ENCODE measurements at places on chromosomes 16 and 17.

GRCh38 chr16:2429034-2429770 lies at the start of gene CCNF:
Gene CCNF, plus strand, starts transcription at chr16:2429447. Its CDS starts 35 bp downstream, at chr16:2429482.
- H3K4me1 ChIP-seq = no peaks in the 10 kb centered on the region
- H3K36me3 ChIP-seq = peaks cover 6% of the 10 kb centered on the region
- peak; percentile 92 for DNase-seq
- no peaks in the 10 kb centered on the region for H3K27me3 ChIP-seq
- H3K27ac ChIP-seq = no peak within 1 kb of the TSS

- H3K27ac ChIP-seq = no peak overlapping the region
- no peak overlapping the region for H3K4me3 ChIP-seq
- H3K36me3 ChIP-seq = no peaks in the 10 kb centered on the region
- no peaks in the 10 kb centered on the region for H3K27me3 ChIP-seq
Measured at GRCh38 chr17:76528528-76529223, 8.8 kb downstream of the CYGB start.

DNA sequence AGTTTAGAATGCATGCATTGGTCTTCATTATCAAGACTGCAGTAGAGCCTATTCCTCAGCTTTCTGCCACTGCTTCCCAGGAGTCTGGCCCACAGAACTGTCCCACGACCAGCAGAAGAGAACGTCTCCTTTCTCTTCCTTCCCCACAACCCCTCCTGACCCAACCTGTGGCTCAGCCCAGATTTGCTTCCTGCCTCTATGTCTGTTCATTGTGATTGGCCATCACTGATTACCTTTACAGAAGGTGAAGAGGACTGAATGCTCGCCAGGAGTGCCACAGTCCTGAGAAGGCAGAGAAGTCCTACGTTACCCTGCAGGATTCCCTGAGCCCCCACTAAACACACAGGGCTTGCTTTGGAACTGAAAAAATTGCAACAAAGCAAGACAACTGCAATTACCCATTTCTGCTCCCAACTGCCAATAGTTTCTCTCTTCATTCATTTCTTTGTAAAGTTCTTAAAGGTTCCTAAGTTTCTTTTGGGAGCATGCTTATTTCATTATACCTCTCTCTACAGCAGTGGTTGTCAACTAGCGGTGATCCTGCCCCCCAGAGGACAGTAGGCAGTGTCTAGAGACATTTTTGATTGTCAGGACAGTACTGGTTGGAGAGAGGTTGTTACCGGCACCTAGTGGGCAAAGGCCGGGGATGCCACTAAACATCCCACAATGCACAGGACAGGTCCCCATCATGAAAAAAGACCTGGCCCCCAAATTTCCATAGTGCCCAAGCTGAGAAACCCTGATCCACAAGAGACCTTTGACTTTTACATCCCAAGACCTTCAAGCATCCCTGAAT lies 4.5 kb upstream of the NAT9 start:
- peak; percentile 22 for DNase-seq
- H3K27ac ChIP-seq = no peak overlapping the region
- no peak overlapping the region for H3K4me3 ChIP-seq
- no peaks in the 10 kb centered on the region for H3K27me3 ChIP-seq
- no peaks in the 10 kb centered on the region for H3K4me1 ChIP-seq

DNA sequence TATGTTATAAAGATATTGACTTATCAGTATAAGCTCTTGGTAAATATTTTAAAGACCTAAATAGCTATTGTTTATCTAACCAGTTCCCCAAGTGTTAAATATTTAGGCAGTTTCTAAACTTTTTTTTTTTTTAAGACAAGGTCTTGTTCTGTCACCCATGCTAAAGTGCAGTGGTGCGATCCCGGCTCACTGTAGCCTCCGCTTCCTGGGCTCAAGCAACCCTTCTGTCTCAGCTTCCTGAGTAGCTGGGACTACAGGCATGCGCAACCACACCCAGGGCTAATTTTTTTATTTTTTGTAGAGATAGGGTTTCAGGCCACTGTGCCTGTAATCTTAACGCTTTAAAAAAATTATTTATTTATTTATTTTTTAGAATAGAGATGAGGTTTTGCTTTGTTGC lies 43.5 kb downstream of the SNX29 start:
- no peaks in the 10 kb centered on the region for H3K4me1 ChIP-seq
- H3K4me3 ChIP-seq = no peak overlapping the region
- no peak overlapping the region for H3K27ac ChIP-seq
- H3K36me3 ChIP-seq = no peaks in the 10 kb centered on the region
- no peaks in the 10 kb centered on the region for H3K27me3 ChIP-seq

DNA sequence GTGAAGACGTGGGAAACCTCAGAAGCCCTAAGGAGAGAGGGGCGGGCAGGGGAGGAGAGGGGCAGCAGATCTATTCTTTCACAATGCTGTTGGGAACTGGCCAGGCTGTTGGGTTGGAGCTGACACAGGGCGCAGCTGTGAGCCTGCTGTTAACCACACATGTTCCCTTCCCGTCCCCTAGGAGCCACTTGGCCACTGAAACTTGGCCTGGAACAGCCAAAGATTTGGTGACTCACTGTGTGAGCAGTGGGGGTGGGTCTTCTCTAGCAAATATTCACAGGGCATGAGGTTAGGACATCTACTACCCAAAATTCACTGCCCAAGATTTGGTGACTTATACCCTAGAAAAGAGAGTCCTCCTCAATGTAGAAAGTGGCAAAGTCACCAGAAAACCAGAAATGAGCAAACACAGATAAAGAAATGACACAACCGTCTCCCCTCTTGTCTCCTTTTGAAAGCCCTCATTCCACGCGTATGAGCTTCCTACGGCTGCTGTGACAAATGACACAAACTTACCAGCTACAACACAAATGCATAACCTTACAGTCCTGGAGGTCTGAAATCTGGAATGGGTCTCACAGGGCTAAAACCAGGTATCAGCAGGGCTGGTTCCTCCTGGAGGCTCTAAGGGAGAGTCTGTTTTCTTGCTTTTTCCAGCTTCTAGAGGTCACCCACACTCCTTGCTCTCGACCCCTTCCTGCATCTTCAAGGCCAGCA lies 6.3 kb downstream of the TBC1D16 start:
- no peak for DNase-seq
- no peak overlapping the region for H3K27ac ChIP-seq
- peaks cover 2% of the 10 kb centered on the region for H3K4me1 ChIP-seq
- H3K4me3 ChIP-seq = no peak overlapping the region
- H3K36me3 ChIP-seq = peaks cover 3% of the 10 kb centered on the region
- no peaks in the 10 kb centered on the region for H3K27me3 ChIP-seq

- no peaks in the 10 kb centered on the region for H3K4me1 ChIP-seq
- DNase-seq = no peak
- no peaks in the 10 kb centered on the region for H3K27me3 ChIP-seq
- peaks cover 2% of the 10 kb centered on the region for H3K36me3 ChIP-seq
- H3K4me3 ChIP-seq = no peak overlapping the region
Measured at GRCh38 chr17:32016231-32016630, 9.0 kb downstream of the LRRC37B start.

DNA sequence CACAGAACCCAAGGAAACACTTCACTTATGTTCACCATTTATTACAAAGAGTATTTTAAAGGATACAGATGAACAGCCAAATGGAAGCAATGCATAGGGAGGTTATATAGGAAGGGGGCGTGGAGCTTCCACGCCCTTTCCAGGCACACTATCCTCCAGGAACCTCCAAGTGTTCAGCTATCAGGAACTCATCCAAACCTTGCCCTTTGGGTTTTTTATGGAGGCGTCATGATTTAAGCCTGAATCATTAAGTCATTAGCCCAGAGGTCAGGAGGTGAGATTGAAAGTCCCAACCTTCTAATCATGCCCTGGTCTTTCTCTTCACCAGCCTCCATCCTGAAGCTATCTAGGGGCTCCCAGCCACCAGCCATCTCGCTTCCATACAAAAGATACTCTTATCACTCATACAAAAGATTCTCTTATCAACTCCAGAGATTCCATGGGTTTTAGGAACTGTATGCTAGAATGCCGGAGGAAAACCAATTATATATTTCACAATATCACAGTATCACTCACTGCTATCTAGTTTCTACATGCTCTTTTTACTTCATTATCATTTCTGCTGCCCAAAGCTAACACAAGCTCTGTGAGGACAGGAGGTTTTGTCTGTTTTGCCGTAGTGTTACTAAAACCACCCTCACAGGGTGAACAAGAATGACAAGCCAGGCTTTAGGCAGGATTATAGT lies 213.4 kb downstream of the SLC39A11 start:
- no peak for DNase-seq
- no peak overlapping the region for H3K4me3 ChIP-seq
- H3K36me3 ChIP-seq = no peaks in the 10 kb centered on the region
- H3K4me1 ChIP-seq = no peaks in the 10 kb centered on the region
- no peaks in the 10 kb centered on the region for H3K27me3 ChIP-seq
- H3K27ac ChIP-seq = no peak overlapping the region

DNA sequence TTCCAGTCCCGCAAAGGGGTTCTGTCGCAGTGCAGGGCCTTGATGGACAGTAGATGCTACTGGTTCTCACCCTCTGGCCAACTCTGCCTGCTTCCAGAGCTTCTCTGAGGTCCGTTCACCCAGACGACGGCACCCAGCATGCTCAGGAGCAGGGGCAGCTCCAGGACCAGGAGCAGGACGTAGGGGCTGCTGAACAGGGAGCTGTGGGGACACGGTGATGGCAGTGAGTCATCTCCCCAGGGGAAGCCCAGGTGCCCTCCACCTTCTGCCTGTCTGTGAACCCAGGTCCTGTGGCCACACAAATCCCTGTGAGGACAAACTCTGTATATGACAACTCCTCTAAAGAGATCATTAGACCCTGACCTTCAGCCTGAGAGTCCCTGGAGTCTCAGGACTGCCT lies 3.4 kb upstream of the CD300C start:
- no peaks in the 10 kb centered on the region for H3K27me3 ChIP-seq
- DNase-seq = no peak
- H3K4me1 ChIP-seq = no peaks in the 10 kb centered on the region
- H3K36me3 ChIP-seq = no peaks in the 10 kb centered on the region

GRCh38 chr16:14301169-14302030 lies 230.3 kb downstream of the MRTFB start:
- H3K27ac ChIP-seq = no peak overlapping the region
- H3K27me3 ChIP-seq = peaks cover 4% of the 10 kb centered on the region
- no peak for DNase-seq
- H3K4me3 ChIP-seq = peak overlapping the region; percentile 59
- H3K4me1 ChIP-seq = peaks cover 2% of the 10 kb centered on the region

- H3K36me3 ChIP-seq = no peaks in the 10 kb centered on the region
- H3K4me1 ChIP-seq = no peaks in the 10 kb centered on the region
- DNase-seq = no peak
- H3K4me3 ChIP-seq = no peak overlapping the region
- H3K27ac ChIP-seq = no peak overlapping the region
Measured at GRCh38 chr17:58556833-58557250, 42.4 kb upstream of the MTMR4 start.

DNA sequence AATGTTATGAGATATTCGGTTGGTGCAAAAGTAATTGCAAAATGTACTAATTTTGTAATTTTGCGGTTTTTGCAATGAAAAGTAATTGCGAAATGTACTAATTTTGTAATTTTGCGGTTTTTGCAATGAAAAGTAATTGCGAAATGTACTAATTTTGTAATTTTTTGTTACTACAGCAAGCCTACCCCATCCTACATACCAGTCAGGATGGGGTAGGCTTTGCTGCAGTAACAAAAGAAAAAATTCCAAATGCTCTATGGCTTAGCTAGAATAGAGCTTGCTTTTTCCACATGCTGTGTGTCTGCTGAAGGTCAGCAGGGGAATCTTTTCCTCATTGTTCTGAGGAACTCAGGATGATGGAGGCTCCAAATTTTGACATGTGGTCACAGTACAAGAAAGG lies 83.3 kb upstream of the GPRC5B start:
- no peak for DNase-seq
- H3K4me3 ChIP-seq = no peak overlapping the region
- no peaks in the 10 kb centered on the region for H3K36me3 ChIP-seq
- H3K27me3 ChIP-seq = no peaks in the 10 kb centered on the region
- no peaks in the 10 kb centered on the region for H3K4me1 ChIP-seq
- H3K27ac ChIP-seq = no peak overlapping the region

DNA sequence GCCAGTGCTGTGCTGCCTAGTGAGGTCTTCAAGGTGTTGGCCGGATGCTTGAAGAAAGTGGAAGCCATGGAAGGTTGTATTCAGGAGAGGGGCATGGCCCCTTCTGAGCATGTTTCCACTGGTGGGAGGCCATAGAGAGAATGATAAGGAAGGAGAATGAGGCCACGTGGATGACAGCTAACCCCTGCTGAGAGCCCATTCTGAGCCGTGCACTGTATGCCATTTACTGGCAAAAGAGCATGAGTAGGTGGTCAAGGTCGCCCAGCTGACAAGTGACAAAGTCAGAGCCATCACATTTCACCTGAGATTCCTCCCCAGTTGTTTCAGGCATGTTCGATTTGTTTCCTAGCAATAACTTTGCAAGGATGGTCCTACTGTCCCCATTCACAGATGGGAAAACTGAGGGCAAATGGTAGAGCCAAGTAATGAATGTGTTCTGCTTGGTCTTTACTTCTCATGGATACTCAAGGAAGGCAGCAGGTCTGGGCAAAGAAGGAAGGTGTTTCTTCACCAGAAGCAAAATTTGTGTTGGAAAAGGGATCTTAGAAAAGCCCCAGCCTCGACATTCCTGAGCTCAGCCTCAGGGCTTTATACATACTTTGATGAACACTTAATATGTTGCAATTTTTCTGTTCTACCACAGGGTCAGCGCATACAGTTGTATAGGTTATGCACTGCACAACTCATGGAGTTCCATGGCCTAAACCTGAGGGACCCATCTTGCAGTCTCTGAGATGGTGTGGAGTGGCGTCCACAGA lies 10.5 kb upstream of the NKD1 start:
- H3K36me3 ChIP-seq = no peaks in the 10 kb centered on the region
- no peak overlapping the region for H3K4me3 ChIP-seq
- H3K27ac ChIP-seq = no peak overlapping the region
- H3K27me3 ChIP-seq = no peaks in the 10 kb centered on the region

GRCh38 chr16:51287121-51287755 lies 136.2 kb upstream of the SALL1 start:
- H3K4me3 ChIP-seq = no peak overlapping the region
- no peak for DNase-seq
- H3K4me1 ChIP-seq = peaks cover 3% of the 10 kb centered on the region
- H3K36me3 ChIP-seq = no peaks in the 10 kb centered on the region
- H3K27ac ChIP-seq = no peak overlapping the region

GRCh38 chr16:85395207-85395912 lies 217.8 kb upstream of the GSE1 start:
- H3K27ac ChIP-seq = no peak overlapping the region
- H3K4me3 ChIP-seq = no peak overlapping the region
- H3K27me3 ChIP-seq = no peaks in the 10 kb centered on the region
- H3K36me3 ChIP-seq = no peaks in the 10 kb centered on the region
- no peak for DNase-seq
- peaks cover 17% of the 10 kb centered on the region for H3K4me1 ChIP-seq

GRCh38 chr17:31524926-31525800 lies 133.7 kb downstream of the RAB11FIP4 start:
- peaks cover 26% of the 10 kb centered on the region for H3K36me3 ChIP-seq
- no peak overlapping the region for H3K27ac ChIP-seq
- no peaks in the 10 kb centered on the region for H3K4me1 ChIP-seq
- no peak for DNase-seq
- H3K4me3 ChIP-seq = no peak overlapping the region
